ENCODE measurements at places on chromosomes 6 and 20. TPM values are rescaled to one million over a fixed set of nuclear protein-coding genes. Genes with fewer than 3 reads are reported as not detected.

DNA sequence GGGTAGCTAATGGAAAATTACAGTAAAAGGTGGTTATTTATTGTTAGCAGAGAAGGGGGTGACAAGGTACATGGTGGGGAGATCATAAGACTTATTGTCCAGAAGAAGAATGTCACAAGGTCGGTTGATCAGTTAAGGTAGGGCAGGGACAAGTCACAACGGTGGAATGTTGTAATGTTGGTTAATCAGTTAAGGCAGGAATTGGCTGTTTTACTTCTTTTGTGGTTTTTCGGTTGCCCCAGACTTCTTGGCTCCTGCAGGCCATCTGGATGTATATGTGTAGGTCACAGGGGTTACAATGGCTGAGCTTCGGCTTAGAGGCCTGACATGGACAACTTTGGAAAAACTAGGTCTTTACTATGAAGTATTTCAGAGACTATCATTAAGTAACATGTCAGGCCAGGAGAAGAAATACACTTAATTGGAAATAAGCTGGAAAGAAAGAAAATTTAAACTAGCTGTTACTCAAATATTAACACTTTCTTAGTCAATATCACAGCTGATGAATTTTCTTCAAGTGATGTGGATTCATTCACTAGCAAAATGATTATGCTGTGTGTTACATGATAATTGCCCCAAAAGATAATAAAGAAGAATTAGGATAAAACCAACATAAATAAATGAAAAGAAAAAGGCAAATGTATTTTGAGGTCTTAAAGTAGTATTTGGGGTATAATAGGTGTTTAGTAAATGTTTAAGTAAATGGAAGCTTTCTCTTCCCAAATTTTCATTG is 4.4 kb downstream of the AIG1 start:
- no peak overlapping the region for H3K27ac ChIP-seq
- peaks cover 13% of the 10 kb centered on the region for H3K4me1 ChIP-seq
- DNase-seq, result no peak
- no peaks in the 10 kb centered on the region for H3K27me3 ChIP-seq

DNA sequence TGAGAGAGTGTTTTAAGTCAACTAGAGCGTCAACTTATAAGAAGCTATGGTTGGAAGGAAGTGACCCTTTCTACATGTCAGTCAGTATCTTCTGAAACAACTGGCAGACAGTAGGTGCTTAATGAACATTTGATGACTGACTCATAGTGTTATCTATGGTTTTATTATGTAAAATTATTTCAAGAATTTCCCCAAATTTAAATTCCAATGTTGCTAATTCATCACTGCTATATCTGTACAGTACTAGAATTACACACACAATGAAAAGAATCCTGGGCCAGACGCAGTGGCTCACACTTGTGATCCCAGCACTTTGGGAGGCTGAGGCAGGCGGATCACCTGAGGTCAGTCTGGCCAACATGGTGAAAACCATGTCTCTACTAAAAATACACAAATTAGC is 721.4 kb upstream of the FLRT3 start:
- H3K27me3 ChIP-seq, result no peaks in the 10 kb centered on the region
- H3K27ac ChIP-seq, result no peak overlapping the region
- no peaks in the 10 kb centered on the region for H3K4me1 ChIP-seq
- H3K36me3 ChIP-seq, result no peaks in the 10 kb centered on the region
- H3K4me3 ChIP-seq, result no peak overlapping the region

- H3K27me3 ChIP-seq, result peaks cover 10% of the 10 kb centered on the region
- H3K4me1 ChIP-seq, result peaks cover 70% of the 10 kb centered on the region
- DNase-seq, result peak; percentile 88
- H3K36me3 ChIP-seq, result peaks cover 10% of the 10 kb centered on the region
Observed at GRCh38 chr20:46994341-46994740, 99.7 kb downstream of the EYA2 start.

DNA sequence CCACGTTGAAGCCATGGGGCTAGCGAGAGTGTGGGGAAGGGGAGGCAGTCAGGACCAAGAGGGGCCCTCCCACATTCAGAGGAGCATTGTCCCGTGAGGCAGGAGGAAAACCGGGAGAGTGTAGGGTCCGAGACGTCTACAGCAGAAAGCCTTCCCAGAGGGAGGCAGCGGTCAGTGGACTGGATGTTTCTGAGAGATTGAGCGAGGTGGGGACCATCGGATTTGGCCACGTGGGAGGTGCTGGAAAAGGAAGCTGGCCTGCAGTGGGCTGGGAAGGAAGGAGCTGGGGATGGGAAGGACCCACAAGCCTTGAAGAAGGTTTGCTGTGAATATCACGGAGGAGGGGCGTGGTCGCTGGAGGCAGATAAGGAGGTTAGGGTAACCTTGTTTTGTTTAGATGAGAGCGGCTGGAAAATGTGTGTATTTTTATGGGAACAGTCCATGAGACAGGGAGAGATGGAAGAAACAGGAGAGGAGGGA is 119.0 kb upstream of the RNF24 start:
- no peak overlapping the region for H3K4me3 ChIP-seq
- H3K36me3 ChIP-seq, result no peaks in the 10 kb centered on the region
- H3K4me1 ChIP-seq, result peaks cover 18% of the 10 kb centered on the region
- no peak for DNase-seq

GRCh38 chr20:12311094-12311865 is 393.6 kb downstream of the BTBD3 start:
- no peaks in the 10 kb centered on the region for H3K27me3 ChIP-seq
- H3K36me3 ChIP-seq, result no peaks in the 10 kb centered on the region
- no peak for DNase-seq
- no peak overlapping the region for H3K4me3 ChIP-seq
- H3K27ac ChIP-seq, result no peak overlapping the region

Gene FUCA2
- total RNA-seq, result 13.8 TPM

GRCh38 chr6:167094820-167095637 is 27.9 kb upstream of the CCR6 start:
- H3K4me1 ChIP-seq, result peaks cover 77% of the 10 kb centered on the region
- H3K27me3 ChIP-seq, result no peaks in the 10 kb centered on the region
- DNase-seq, result no peak
- H3K36me3 ChIP-seq, result no peaks in the 10 kb centered on the region
- peak overlapping the region; percentile 65 for H3K27ac ChIP-seq

- no peak overlapping the region for H3K27ac ChIP-seq
- no peaks in the 10 kb centered on the region for H3K27me3 ChIP-seq
- H3K4me3 ChIP-seq, result no peak overlapping the region
- H3K4me1 ChIP-seq, result peaks cover 40% of the 10 kb centered on the region
Observed at GRCh38 chr6:35262596-35262995, 3.1 kb downstream of the ZNF76 start.

Gene FILIP1
- total RNA-seq, result not detected

Gene PHACTR3
- not detected for total RNA-seq

GRCh38 chr20:51931371-51931781 is 129.1 kb upstream of the SALL4 start:
- no peak for DNase-seq
- no peaks in the 10 kb centered on the region for H3K4me1 ChIP-seq
- H3K27ac ChIP-seq, result no peak overlapping the region
- H3K27me3 ChIP-seq, result no peaks in the 10 kb centered on the region
- H3K36me3 ChIP-seq, result no peaks in the 10 kb centered on the region

Gene LRRC73
- 0.26 TPM for total RNA-seq

DNA sequence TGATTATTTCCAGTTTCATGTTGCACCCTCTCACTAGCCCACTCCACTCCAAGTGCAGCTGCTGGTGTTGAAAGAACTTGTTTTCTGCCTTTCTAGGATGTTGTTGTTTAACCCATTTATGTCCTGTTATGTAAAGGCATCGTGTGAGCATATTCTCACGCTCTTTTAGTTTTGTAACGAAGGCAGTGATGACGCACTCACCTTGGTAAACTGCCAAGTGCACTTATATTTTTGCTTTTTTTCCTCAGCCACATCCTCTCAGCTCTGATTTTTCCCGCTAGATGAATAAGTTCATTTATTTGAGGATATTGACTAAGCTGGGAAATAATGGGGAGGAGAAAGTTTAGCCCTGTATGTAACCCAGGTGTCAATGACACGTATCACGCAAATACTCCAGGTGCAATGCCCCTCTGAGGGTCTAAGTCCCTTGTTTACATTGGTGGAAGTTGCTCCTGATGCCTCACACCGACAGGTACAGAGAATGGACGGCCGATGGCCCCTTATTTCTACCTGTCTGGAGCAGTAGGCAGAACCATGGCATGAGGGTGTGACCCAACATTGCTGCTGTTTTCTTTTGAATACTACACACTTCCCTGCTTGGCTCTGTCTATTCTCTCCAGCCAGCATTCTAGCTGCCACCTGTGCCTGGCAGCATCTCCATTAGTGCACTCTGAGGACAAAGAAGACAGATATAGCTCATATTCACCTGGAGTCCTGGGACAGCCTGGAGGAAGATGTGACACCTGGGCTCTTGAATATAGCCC is 132.7 kb upstream of the SLC24A3 start:
- no peak overlapping the region for H3K27ac ChIP-seq
- H3K36me3 ChIP-seq, result no peaks in the 10 kb centered on the region
- H3K4me1 ChIP-seq, result peaks cover 6% of the 10 kb centered on the region
- no peak overlapping the region for H3K4me3 ChIP-seq
- no peaks in the 10 kb centered on the region for H3K27me3 ChIP-seq

DNA sequence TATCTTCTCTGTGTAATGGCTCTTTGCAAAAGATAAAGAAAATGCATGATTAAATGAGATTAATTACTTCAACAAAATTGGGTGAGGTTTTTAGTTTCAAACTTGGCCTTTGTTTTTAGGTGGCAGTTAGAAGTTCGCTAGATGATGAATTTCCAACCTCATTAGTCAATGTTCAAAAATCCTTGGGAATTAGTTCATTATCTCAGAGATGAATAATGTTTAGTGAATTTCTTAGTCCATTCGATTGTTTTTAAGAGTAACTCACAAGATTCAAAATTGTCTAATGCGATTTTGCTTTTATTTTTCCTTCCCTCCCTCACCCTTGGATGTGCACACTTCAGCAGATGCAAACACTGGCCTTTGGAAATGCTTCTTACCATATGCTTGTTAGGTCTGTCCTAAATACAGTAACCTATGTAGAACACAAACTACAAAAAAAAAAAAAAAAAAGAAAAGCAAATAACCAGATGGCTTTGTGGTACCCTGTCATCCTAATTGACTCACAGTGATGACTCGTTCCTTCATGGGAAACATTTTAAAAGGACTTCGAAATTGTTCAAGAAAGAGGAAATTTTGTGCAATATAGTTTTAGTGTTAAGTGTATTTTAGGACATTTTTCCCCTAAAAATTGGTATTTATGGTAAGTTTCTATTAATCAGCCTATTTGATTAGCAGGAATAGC is 66.7 kb downstream of the FAM229B start:
- H3K36me3 ChIP-seq, result no peaks in the 10 kb centered on the region
- H3K27ac ChIP-seq, result no peak overlapping the region
- DNase-seq, result no peak
- H3K4me3 ChIP-seq, result no peak overlapping the region

Gene CRIP3
- total RNA-seq, result not detected

DNA sequence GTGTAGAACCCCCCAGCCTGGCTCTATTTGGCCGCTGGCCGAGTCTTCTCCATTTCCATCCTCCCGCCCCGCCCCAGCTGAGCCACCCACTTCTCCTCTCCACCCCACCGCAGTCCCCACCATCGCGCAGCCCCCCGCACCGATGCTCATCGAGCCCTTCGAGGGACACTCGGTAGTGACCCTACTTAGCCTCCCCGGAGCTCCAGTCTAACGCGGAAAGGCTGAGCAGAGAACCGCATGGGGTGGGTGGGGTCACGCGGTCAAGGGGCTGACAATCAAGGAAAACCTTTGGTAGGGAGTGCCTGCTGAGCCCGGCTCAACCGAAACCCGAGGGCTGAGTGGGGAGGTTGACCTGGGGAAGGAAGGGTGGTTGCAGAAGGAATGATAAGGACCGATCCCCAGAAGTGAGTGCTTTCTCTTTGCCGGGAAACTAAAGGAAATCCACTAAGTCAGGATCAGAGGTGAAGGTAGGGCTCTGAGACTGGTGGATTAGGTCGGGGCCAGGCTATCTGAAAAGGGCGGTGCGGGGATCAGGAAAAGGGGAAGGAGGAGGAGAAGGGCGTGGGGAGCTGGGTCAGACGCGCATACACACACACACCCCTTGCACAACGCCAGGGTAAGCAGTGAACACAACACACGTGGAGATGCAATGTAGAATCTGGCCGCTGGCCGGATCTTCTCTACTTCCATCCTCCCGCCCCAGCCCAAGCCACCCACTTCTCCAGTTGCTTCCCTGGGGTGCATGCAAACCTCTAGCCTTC is 49.8 kb downstream of the CPXM1 start:
- no peak overlapping the region for H3K27ac ChIP-seq
- no peaks in the 10 kb centered on the region for H3K36me3 ChIP-seq
- H3K4me1 ChIP-seq, result peaks cover 18% of the 10 kb centered on the region

DNA sequence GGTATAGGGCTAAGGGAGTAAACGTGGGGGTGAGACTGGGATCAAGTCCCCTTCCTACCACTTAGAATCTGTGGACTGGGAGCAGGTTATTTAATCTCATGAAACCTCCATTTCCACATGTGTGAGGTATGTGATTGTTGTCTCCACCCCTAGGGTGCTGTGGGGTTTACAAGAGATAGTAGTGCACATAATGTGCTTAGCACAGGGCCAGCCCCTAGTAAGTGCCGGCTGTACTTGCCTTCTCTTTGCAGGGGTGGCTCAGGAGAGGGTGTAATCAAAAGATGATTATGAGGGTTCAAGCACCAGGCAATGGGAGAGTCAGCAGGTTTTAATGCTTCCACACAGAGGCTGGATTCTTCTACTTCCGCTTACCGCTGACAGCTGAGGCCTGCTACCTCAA is 6.9 kb downstream of the NT5E start:
- no peaks in the 10 kb centered on the region for H3K27me3 ChIP-seq
- H3K36me3 ChIP-seq, result peaks cover 3% of the 10 kb centered on the region
- DNase-seq, result no peak
- no peak overlapping the region for H3K4me3 ChIP-seq

GRCh38 chr20:24963672-24964505 is 14.8 kb downstream of the CST7 start:
- no peak overlapping the region for H3K4me3 ChIP-seq
- no peak overlapping the region for H3K27ac ChIP-seq
- H3K36me3 ChIP-seq, result peaks cover 79% of the 10 kb centered on the region
- H3K27me3 ChIP-seq, result no peaks in the 10 kb centered on the region

- no peaks in the 10 kb centered on the region for H3K4me1 ChIP-seq
- no peak for DNase-seq
- H3K27me3 ChIP-seq, result peaks cover under 1% of the 10 kb centered on the region
- H3K36me3 ChIP-seq, result no peaks in the 10 kb centered on the region
Observed at GRCh38 chr6:83424392-83425018, 6.3 kb downstream of the ME1 start.

- no peaks in the 10 kb centered on the region for H3K36me3 ChIP-seq
- H3K4me3 ChIP-seq, result no peak overlapping the region
- H3K27ac ChIP-seq, result no peak overlapping the region
- no peaks in the 10 kb centered on the region for H3K27me3 ChIP-seq
- no peaks in the 10 kb centered on the region for H3K4me1 ChIP-seq
Observed at GRCh38 chr6:121855521-121855920, 420.1 kb downstream of the GJA1 start.

Gene SESN1
- total RNA-seq, result 24.5 TPM

DNA sequence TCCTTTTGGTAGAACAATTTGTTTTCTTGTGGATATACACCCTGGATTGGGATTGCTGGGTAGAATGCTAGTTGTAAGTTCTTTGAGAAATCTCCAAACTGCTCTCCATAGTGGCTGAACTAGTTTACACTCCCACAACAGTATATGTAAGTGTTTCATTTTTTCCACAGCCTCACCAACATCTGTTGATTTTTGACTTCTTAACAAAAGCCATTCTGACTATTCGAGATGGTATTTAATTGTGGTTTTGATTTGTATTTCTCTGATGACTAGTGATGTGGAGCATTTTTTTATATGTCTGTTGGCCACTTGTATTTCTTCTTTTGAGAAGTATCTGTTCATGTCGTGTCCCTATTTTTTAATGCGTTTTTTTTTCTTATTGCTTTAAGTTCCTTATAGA is 444.1 kb downstream of the CBLN4 start:
- no peaks in the 10 kb centered on the region for H3K27me3 ChIP-seq
- H3K36me3 ChIP-seq, result no peaks in the 10 kb centered on the region
- H3K27ac ChIP-seq, result no peak overlapping the region
- DNase-seq, result no peak
- H3K4me1 ChIP-seq, result no peaks in the 10 kb centered on the region

Data from activated CD8-positive, alpha-beta T cell treated with anti-CD3 and anti-CD28 coated beads, Interleukin-2, amount 10 ng/mL, durations not matched to agents 7 days and 5 days (primary cell).